ENCODE measurements at places on chromosomes 1 and 21. TPM values are rescaled to one million over a fixed set of nuclear protein-coding genes. Genes with fewer than 3 reads are reported as not detected.

GRCh38 chr1:193264313-193265065, 78.1 kb upstream of the B3GALT2 start:
- no peaks in the 10 kb centered on the region for H3K27me3 ChIP-seq
- H3K4me3 ChIP-seq = no peak overlapping the region
- no peaks in the 10 kb centered on the region for H3K4me1 ChIP-seq
- H3K36me3 ChIP-seq = no peaks in the 10 kb centered on the region
- H3K27ac ChIP-seq = no peak overlapping the region
- no peak for DNase-seq

- no peaks in the 10 kb centered on the region for H3K36me3 ChIP-seq
- H3K4me1 ChIP-seq = no peaks in the 10 kb centered on the region
These were observed 44.5 kb downstream of the PGBD5 start for GRCh38 chr1:230381585-230381984.

GRCh38 chr1:221302810-221303209, 423.6 kb downstream of the HLX start:
- no peaks in the 10 kb centered on the region for H3K4me1 ChIP-seq
- no peak for DNase-seq
- no peak overlapping the region for H3K27ac ChIP-seq
- H3K36me3 ChIP-seq = no peaks in the 10 kb centered on the region

The HLCS gene
- total RNA-seq = 10.7 TPM

The MSH4 gene
- not detected for total RNA-seq

- H3K4me1 ChIP-seq = no peaks in the 10 kb centered on the region
- DNase-seq = no peak
- no peaks in the 10 kb centered on the region for H3K27me3 ChIP-seq
- H3K36me3 ChIP-seq = no peaks in the 10 kb centered on the region
These were observed 8.6 kb downstream of the ST6GALNAC3 start for GRCh38 chr1:76083189-76083588.

- DNase-seq = no peak
- no peaks in the 10 kb centered on the region for H3K36me3 ChIP-seq
- H3K27ac ChIP-seq = peak overlapping the region; percentile 20
- no peaks in the 10 kb centered on the region for H3K27me3 ChIP-seq
These were observed 131.6 kb downstream of the GLUL start for GRCh38 chr1:182259968-182260367.

The CLCA1 gene
- not detected for total RNA-seq

The OPTC gene
- total RNA-seq = not detected

DNA sequence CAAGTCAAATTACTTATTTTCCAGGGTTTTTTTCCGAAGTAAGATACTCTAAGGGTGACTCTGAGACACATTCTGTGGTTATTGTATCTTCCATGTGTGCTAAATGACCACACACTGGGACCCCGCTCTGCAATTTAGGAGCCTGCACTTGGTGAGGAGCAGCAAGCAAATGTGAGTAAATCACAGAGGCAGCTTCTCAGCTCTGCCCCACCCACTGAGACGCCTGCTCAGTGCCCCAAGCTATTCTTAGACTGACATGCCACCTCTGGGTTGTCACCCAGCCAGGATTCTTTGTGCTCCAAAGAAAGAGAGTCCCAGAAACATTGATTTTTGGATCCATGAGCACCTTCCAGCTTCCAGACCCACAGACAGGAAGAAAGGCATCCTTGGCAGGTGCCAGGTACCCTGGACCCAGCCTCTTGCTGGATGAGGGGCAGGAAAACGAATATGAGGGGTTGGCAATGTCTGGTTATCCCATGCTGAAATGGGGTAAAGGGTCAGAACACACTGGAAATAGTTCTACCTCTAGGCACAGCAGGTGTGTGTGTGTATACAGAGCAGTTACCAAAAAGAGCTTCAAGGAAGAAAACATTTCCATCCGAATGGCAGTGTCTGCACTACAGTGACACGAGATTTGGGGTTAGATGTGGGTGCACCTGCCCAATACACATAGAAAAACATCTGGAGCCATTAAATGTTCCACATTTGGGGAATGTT, 41.2 kb downstream of the TNR start:
- H3K36me3 ChIP-seq = no peaks in the 10 kb centered on the region
- DNase-seq = no peak
- peaks cover 4% of the 10 kb centered on the region for H3K4me1 ChIP-seq
- no peaks in the 10 kb centered on the region for H3K27me3 ChIP-seq
- no peak overlapping the region for H3K27ac ChIP-seq
- H3K4me3 ChIP-seq = no peak overlapping the region

The BLZF1 gene
- 8.5 TPM for total RNA-seq

GRCh38 chr1:58717979-58718378, 18.1 kb upstream of the MYSM1 start:
- no peaks in the 10 kb centered on the region for H3K36me3 ChIP-seq
- no peaks in the 10 kb centered on the region for H3K4me1 ChIP-seq
- no peaks in the 10 kb centered on the region for H3K27me3 ChIP-seq
- H3K27ac ChIP-seq = no peak overlapping the region
- no peak for DNase-seq
- no peak overlapping the region for H3K4me3 ChIP-seq

The OR2W3 gene
- total RNA-seq = not detected

The CASQ2 gene
- total RNA-seq = 3.8 TPM

The ZNF593OS gene
- not detected for total RNA-seq

- no peak overlapping the region for H3K27ac ChIP-seq
- no peaks in the 10 kb centered on the region for H3K4me1 ChIP-seq
- DNase-seq = no peak
- H3K27me3 ChIP-seq = no peaks in the 10 kb centered on the region
- no peak overlapping the region for H3K4me3 ChIP-seq
- H3K36me3 ChIP-seq = no peaks in the 10 kb centered on the region
These were observed 47.6 kb downstream of the TNFSF18 start for GRCh38 chr1:173002891-173003838.

DNA sequence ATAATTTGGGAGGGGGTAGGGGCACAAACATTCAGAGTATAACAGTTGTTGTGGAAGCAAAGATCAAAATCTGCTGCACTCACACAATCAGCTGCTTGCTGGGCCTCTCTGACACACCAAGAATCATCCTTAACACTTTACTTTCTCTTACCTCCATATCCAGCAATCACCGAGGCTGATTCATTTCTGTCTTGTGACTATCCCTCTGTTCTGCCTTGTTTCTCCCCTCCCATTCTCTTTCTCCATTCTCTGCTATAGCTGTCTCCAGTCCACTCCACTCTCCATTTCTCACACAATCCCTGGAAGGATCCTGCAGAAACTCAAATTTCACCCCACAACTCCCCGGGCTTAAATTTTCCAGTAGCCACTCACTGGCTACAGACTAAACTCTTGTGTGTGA, 91.8 kb upstream of the NGF start:
- H3K4me3 ChIP-seq = no peak overlapping the region
- peaks cover 16% of the 10 kb centered on the region for H3K4me1 ChIP-seq
- no peaks in the 10 kb centered on the region for H3K27me3 ChIP-seq
- H3K36me3 ChIP-seq = no peaks in the 10 kb centered on the region
- no peak overlapping the region for H3K27ac ChIP-seq

- H3K36me3 ChIP-seq = no peaks in the 10 kb centered on the region
- DNase-seq = peak; percentile 85
- H3K27ac ChIP-seq = peak within 1 kb of the TSS; percentile 95
- peak within 1 kb of the TSS; percentile 97 for H3K4me3 ChIP-seq
These were observed at the start of gene S100A10 for GRCh38 chr1:151993734-151994496. TSS of gene S100A10 (minus strand) at chr1:151993859. CDS start at chr1:151986230, 7,629 bp downstream.

DNA sequence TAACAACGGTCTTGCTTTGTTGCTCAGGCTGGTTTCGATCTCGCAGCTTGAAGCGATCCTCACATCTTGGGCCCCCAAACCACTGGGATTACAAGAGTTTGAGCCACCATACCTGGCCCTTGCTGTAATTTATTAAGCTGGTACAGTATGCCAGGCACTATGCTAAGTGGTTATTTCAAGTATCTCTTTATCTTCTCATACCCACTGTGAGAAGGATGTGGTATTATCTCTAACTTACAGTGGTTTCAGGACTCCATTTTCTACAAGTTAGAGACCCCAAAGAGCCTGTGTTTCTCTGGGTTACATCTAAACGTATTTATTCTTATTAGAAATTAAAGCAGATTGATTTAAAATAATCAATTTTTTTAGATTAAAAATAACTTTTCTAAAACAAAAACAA, 8.1 kb upstream of the ST3GAL3 start:
- H3K36me3 ChIP-seq = peaks cover 90% of the 10 kb centered on the region
- H3K4me1 ChIP-seq = no peaks in the 10 kb centered on the region
- no peak for DNase-seq
- H3K4me3 ChIP-seq = no peak overlapping the region
- no peaks in the 10 kb centered on the region for H3K27me3 ChIP-seq
- no peak overlapping the region for H3K27ac ChIP-seq

The STYXL2 gene
- total RNA-seq = 0.96 TPM

DNA sequence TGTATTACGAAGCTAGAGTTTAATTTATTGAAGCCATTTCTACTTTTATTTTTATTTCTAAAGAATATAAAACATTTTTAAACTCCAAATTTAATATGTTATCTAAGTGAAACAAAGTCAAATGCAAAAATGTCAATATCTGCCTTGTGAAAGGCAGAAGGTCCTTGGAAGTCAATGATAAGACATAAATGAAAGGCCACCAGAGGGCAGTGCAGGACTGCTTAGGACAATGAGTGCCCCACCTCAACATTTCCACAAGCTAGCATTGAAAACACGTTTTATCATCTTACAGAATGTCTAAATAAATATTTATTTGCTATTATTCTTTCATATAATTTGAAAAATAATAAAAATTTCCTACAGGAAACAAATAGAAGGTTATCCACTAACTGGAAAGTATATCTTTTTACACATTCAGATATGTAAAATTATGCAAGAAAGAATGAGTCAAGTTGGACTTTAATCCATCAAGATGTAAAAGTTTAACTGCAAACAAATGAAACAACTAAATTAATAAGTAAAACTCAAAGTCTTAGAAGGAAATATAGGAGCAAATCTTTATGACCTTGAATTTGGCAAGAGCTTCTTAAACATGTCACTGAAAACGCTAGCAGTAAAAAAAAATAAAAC, 140.1 kb upstream of the FMN2 start:
- no peak for DNase-seq
- no peak overlapping the region for H3K27ac ChIP-seq
- H3K4me3 ChIP-seq = no peak overlapping the region
- H3K36me3 ChIP-seq = no peaks in the 10 kb centered on the region
- no peaks in the 10 kb centered on the region for H3K27me3 ChIP-seq

DNA sequence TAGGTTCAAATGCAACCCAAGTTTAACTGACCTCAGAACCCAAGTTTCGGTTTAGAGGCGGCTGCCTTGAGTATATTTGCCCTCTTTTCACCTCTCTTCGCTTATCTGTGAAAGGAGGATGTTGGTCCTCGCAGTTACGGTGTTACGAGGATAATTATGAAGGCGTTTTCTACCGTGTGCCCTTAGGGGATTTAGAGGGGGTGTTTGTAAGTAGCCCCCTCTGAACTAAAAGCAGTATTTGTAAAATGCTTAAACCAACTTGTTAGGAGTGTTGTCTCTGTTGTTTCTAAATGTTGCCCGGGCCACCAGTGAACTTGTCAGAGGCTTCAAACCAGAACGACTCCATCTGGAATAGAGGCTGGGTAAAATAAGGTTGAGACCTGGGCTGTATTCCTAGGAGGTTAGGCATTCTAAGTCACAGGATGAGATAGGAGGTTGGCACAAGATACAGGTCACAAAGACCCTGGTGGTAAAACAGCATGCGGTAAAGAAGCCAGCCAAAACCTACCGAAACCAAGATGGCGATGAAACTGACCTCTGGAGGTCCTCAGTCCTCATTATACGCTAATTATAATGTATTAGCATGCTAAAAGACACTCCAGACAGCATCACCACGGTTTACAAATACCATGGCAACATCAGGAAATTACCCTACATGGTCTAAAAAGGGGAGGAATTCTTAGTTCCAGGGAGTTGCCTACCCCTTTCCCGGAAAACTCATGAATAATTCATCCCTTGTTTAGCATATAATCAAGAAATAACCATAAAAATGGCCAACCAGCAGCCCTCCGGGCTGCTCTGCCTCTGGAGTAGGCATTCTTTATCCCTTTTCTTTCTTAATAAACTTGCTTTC, 1.0 kb upstream of the PSRC1 start:
- no peaks in the 10 kb centered on the region for H3K36me3 ChIP-seq
- peak overlapping the region; percentile 84 for H3K27ac ChIP-seq
- peaks cover 13% of the 10 kb centered on the region for H3K4me1 ChIP-seq

- H3K36me3 ChIP-seq = peaks cover 9% of the 10 kb centered on the region
- no peak overlapping the region for H3K27ac ChIP-seq
- DNase-seq = no peak
- H3K4me3 ChIP-seq = no peak overlapping the region
- no peaks in the 10 kb centered on the region for H3K4me1 ChIP-seq
- no peaks in the 10 kb centered on the region for H3K27me3 ChIP-seq
These were observed 49.7 kb downstream of the EEIG2 start for GRCh38 chr1:108609483-108610049.

DNA sequence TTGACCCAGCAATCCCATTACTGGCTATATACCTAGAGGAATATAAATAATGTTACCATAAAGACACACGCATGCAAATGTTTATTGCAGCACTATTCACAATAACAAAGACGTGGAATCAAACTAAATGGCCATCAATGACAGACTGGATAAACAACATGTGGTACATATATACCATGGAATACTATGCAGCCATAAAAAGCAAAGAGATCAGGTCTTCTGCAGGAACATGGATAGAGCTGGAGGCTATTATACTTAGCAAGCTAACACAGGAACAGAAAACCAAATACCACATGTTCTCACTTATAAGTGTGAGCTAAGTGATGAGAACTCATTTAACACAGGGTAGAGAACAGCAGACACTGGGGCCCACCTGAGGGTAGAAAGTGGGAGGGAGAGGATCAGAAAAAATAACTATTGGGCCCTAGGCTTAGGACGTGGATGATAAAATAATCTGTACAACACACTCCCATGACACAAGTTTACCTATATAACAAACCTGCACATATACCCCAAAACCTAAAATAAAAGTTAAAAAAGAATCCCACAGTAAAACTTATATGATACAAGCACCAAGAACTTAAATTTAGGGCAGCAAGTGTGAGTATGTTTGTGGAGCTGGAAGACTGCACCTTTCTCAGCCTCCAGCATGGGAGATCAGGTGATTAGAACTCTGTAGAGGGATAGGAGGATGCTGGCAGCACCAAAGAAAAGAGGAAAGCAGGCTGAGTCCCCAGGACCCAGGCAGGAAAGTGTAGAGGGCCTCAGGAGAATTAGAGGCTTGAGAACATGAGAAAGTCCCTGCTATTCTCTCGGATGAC, 320.8 kb upstream of the USP24 start:
- no peak for DNase-seq
- no peaks in the 10 kb centered on the region for H3K27me3 ChIP-seq
- no peaks in the 10 kb centered on the region for H3K36me3 ChIP-seq
- H3K4me1 ChIP-seq = no peaks in the 10 kb centered on the region
- no peak overlapping the region for H3K4me3 ChIP-seq

GRCh38 chr1:20102875-20103274, 16.5 kb downstream of the PLA2G2D start:
- H3K4me1 ChIP-seq = no peaks in the 10 kb centered on the region
- H3K27me3 ChIP-seq = no peaks in the 10 kb centered on the region
- no peak for DNase-seq
- no peaks in the 10 kb centered on the region for H3K36me3 ChIP-seq
- H3K27ac ChIP-seq = no peak overlapping the region
- no peak overlapping the region for H3K4me3 ChIP-seq
